ENCODE measurements at places on chromosomes 16 and 17.

DNA sequence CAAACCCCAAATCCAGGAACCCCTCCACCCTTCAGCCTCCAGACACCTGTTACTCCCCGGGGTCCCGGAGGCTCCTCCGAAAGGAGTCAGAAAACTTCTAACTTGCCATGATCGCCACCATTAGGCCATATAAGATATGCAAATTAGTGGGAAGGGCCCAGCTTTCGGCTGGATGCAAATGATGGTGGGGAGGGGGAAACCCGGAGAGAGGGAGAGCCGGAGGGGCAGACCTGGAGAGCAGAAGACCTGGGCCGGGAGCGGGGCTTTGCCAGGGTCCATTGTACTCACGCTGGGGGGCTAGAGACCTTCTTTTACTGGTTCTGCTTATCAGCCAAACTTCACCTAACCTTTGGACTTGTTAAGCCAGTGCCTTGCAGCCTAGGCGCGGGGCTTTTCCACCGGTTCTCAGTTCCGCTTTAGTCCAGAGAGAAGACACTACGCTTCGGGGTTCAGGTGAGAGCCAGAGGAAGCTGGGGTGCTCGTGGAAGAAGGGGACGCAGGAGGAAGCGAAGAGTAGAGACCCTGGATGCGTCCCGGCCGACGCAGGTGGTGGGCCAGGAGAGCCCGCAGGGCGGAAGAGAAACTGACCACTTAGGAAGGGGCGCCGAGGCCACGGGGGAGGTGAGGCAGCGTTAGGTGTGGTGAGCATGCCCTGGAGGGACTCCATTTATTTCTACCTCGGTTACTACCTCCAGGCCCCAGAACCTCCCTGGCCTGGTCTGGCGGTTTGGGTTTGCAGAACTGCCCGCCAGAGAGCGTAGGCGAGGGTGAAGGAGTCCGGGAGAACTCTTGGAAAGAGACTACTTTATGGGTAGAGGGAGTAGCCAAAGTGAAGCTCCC, at the start of gene HNF1B:
Gene HNF1B, minus strand, starts transcription at position 99 of the 840 bp plus-strand sequence. CDS start 175 bp downstream, outside the sequence.
- DNase-seq = no peak

- DNase-seq = no peak
Observed at GRCh38 chr17:64964796-64965195, 45.5 kb upstream of the LRRC37A3 start.

DNA sequence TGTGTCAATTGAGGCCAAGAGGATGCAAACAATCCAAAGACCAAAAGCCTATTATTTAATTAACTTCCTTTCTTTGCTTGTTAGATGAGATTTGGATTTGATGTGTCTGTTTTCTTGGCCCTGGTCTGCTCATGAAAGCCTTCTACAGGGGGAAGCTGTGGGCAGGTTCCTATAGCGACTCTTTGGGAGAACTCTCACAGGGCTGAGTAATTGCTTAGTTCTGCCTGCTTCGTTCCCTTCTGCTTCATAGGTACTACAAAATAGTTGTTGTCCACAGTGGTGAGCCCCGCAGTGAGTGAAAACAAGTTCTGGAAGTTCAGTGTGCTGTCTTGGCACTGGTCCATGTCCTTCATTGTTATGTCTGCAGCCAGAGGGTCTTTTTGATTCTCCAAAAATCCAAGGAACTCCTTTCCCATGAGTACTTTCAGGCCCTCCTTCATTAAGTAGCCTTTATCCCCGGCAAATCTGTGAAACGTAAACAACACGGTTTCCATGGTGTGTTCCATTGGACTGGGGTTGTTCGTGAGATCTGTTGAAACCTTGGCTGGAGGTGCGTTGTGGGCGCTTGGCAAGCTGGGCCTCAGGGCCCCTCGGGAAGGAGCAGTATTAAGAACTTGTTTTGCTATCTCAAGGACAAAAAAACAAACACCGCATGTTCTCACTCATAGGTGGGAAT, 30.0 kb upstream of the ANKRD40CL start:
- DNase-seq = no peak

- DNase-seq = no peak
Observed at GRCh38 chr17:66893382-66893781, 58.5 kb downstream of the CACNG5 start.

- DNase-seq = no peak
Observed at GRCh38 chr16:706189-707061, 824 bp upstream of the FBXL16 start.

GRCh38 chr17:62974788-62975187, 8.8 kb downstream of the TANC2 start:
- no peak for DNase-seq

- no peak for DNase-seq
Observed at GRCh38 chr17:3553419-3554401, 3.9 kb downstream of the TRPV3 start.

DNA sequence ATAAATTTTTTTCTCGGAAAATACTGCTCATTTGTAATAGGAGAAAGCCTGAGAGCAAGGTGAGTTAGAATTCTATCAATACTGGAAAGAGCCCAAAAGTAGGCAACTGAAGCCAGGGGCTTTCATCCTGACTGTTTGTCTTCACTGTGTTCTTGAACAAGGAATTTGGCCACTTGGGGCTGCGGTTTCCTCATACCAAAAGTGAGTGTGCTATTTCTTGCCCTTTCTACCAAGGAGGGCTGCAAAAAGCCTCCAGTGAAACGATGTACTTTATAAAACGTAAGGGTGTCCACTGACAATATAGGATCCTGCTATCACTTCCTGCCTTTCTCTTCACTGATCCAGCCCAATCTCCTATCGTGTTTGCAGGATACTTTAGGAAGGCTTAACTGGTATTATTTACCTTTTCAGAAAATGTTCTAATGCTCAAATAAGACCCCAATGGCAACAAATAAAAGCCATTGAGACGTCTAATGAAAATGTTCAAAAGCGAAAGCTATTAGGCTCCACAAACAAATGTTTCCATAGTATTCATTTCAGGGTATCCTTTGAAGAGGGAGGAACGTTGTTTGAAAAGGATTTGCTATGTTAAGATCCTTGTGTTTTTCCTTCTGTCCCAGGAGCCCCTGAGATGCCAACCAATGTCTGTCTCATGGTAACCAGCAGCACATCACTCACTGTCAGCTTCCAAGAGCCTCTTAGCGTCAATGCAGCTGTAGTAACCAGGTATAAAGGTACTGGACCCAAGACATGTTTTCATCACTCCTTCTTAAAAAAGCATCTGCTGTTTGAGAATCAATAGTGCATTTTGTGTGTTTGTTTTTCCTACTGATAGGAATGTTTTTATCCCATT, 219.3 kb upstream of the NOG start:
- DNase-seq = no peak

- no peak for DNase-seq
Observed at GRCh38 chr16:9370061-9370491, 278.6 kb downstream of the HAPSTR1 start.

DNA sequence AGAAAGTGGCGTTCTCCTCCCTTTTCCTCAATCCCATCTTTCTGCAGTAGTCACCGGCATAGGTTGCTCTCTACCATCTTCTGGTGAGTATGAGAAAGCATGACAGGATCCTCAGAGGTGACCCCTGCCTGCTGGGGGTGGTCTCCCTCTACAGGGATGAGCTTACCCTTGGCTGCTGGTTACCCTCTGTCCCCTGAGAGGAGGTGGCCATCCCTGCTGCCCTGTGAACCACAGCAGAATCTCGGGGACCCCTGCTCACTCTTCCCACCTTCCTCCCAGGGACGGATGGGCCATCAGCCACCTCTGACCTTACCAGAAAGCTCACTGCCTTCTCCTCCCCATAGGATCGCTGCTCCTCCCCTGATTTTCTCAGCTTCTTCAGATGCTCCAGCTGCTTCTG, 7.8 kb downstream of the MEFV start:
- DNase-seq = no peak

Measured in stimulated activated CD8-positive, alpha-beta memory T cell treated with anti-CD3 and anti-CD28 coated beads, Interleukin-4, amount 100 ng/mL, for 4 hours (primary cell).